ENCODE measurements at places on chromosomes 1 and 21. TPM values are rescaled to one million over a fixed set of nuclear protein-coding genes. Genes with fewer than 3 reads are reported as not detected.

DNA sequence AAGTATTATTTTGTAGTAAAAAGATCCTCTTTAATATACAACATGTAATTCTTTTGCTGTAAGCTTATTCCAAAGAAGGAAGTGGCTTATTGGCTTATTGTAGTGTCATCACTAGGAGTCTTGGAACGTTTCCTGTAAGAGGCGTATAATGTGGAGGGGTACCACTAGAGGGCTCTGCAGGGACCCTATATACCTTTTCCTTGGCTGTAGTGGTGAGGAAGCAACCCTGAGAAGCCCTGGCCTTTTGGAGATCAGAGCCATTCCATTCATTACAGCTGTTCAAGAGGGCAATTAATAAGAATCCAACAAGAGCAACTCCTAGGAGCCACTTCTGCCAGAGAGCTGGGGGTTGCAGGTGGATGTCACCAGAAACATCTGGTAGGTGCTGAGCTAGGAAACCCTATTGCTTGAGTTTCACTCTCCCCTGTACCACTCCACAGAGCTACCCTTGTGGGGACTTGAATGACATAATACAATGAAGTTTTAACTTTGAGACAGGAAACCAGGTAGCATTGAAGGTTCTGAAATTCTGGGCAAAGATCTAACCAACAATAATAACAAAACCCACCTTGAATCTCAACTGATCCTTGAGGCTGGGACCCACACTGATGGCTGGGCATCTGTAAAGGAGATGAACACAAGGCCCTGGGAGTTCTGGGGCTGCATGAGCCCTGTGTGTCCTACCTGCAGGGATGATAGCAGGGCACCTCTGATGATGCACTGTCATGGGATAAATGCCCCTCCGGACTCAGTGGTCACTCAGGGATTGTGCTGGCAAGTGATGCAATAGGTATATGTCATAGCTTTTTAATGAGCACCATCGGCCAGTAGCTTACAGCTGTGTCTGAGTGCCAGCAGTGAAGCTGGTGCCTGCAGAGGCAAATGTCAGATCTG is 160.2 kb upstream of the COA6 start:
- DNase-seq, result peak; percentile 74

GRCh38 chr1:116983112-116983511 is 18.4 kb upstream of the CD101 start:
- DNase-seq, result no peak

- DNase-seq, result no peak
Observed at GRCh38 chr1:184424157-184424556, 37.3 kb downstream of the C1orf21 start.

DNA sequence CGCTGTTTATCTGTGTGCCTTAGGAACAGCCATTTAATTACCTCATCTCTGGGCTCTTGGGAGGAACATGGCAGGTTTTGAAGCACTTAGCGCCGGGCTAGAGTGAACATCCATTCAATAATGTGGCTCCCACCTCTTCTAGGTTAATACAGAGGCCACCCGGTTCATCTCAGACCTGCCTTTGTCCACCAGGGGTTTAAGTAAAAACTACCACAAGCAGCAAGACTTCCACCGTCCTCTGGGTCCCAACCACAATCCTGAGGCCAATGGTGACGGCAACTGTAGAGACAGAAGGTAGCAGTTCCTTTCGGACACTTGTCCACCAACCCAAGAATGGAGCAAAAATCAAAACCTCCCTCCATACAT is 924 bp upstream of the DDOST start:
- no peak for DNase-seq

- no peak for DNase-seq
Observed at GRCh38 chr1:7922301-7922700, 18.3 kb downstream of the TNFRSF9 start.

GRCh38 chr1:198465201-198466144 is 75.0 kb downstream of the ATP6V1G3 start:
- peak; percentile 67 for DNase-seq

DNA sequence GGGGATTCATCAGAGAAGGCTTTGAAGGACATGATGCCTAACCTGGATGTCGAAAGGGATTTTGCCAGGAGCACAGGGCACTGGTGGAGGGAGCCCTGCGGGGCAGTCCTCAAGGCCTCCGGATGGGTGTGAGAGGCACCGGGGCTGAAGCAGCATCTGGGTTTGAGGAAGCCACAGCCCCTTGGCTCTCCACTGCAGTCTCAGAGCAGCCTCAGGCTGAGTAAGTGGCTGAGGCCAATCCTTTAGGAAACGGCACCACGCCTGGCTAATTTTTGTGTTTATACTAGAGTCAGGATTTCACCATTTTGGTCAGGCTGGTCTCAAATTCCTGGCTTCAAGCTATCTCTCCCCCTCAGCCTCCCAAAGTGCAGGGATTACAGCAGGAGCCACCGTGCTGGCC is 12.0 kb downstream of the ERVH48-1 start:
- DNase-seq, result no peak

GRCh38 chr21:21200103-21200938 is 202.1 kb downstream of the NCAM2 start:
- DNase-seq, result no peak

GRCh38 chr21:29145852-29146453 is 15.5 kb downstream of the MAP3K7CL start:
- no peak for DNase-seq

DNA sequence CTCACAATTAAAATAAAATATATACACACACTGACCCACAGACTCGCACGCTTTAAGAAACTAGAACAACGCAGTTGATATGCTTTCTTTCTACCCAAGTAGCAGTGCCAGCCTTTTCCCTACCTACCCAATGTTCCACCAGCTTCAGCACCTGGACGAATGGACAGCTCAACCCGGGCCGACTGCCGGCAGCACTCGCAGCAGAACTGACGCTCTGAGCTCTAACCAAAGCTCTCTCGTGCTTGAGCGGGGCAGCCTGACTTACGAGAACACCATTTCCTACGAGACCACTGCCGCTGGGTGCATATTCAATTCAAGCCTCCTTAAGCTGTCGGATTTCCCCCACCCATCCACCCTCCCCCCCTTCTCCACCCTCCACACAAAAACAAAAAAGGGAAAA is 127.4 kb upstream of the DPYD start:
- peak; percentile 78 for DNase-seq

GRCh38 chr21:26933448-26933847 is 33.4 kb downstream of the ADAMTS5 start:
- DNase-seq, result no peak

DNA sequence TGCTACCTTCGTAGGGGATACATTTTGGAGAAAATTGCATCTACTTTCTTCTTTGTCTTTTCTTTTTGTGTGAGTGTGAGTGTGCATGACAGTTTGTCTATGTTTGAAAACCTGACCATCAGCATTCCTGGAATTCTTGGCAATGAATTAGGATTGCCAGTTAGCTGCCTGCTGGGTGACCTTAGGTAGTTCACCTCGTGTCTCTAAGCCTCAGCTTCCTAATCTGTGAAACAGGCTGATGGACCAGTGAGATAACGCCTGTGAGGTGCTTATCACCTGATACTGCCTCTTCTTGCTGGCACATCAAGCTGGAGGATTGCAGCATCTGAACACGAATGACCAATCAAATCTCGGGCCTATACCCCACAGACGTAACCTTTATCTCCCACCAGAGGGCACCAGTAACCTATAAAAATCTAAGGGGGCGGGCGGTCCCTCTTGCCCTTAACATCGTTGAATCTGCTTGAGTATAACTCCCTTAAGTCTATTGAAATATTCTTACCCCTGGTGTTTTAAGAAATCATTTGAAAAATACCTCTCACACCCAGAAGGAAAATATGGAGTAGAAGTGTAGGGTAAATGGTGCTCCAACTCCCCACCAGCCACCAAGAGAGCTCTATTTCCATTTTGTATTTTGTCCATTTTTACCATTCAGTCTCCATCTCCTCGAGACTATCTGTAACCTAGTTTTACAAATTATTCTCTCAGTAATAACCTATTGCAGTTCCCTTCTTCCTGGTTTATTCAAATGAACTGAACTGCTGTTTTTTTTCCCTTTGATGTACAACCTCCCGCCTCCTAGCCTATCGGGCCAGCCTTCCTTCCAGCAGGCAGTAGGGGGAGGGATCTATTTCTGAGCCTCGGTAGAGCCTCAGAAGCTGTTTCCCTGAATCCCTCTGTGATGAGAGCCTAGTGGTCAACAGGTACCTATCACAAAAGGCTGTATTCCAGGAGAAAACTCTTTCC is 49.7 kb downstream of the MDM4 start:
- peak; percentile 84 for DNase-seq

DNA sequence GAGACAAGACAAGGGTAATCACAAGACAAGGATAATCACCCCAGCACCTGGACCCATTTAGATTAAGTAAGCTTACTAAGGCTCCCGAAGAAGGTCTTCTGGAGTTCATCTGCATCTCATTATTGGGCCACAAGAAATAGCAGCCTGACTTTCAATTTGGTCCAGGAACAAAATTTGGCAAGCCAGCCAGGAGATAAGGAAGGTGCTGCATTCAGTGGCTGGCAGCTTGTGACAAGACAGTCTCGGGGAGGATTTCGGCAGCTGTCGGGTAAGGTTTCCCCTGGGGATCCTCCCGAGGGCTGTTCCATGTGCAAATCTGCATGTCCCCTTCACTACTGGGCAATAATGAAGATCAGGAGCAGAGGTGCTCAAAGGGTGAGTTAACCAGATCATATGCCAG is 195.2 kb downstream of the FCRL5 start:
- DNase-seq, result no peak

DNA sequence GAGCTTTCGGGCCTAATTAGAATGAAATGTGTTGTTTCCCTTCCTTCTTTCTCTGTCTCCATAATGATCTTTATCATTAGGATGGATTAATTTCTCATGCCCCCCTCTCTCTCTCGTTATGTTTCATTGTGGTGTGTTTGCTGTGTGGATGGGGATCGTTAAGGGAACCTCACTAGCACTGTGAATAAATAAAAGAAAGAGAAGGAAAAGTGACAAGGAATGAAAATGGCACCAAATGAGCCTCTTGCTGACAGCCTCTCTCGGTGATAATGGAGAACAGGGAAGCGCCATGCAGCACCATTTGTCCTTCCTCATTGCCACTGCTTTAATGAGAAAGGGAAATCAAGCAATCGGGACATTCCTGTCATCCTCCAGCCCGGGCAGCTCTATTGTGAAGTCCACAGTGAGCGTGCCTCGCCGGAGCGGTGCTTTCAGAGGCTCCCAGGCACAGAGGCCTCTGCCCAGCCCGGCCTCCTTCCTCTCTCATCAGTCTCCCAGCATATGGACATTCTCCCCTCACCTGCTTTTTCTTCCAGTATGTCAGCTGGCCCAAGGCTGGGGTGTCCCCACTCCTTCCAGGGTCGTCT is 265.7 kb upstream of the TMEM51 start:
- no peak for DNase-seq

DNA sequence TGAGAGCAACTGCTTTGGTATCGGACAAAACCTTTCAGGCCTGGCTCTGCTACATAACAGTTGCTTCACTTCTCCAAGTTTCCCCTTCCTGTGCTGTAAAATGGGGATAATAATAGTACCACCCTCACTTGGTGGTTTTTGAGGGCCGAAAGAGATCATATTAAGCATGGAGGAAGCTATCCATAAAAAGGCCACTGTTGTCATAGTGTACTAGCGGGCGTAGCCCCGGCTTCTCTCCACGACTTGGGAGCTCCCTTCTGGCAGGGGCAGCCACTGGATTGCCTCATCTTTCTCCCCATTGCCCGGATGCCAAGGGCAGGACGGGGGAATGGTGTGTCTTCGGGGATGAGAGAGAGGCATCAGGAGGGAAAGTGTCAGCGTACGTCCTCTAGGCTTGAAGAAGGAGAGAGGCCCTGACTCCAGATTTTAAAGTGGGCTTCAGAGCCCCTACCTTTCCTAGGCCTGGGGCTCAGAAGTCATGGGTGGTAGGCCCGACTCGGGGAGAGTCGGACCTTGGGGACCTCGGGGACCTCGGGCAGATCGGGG is 548 bp upstream of the MFSD2A start:
- no peak for DNase-seq

- DNase-seq, result no peak
Observed at GRCh38 chr1:25985171-25985570, 12.7 kb downstream of the PAFAH2 start.

GRCh38 chr1:94858276-94858675 is 38.1 kb downstream of the SLC44A3 start:
- DNase-seq, result no peak

GRCh38 chr1:88801575-88802208 is 89.7 kb downstream of the GTF2B start:
- no peak for DNase-seq

DNA sequence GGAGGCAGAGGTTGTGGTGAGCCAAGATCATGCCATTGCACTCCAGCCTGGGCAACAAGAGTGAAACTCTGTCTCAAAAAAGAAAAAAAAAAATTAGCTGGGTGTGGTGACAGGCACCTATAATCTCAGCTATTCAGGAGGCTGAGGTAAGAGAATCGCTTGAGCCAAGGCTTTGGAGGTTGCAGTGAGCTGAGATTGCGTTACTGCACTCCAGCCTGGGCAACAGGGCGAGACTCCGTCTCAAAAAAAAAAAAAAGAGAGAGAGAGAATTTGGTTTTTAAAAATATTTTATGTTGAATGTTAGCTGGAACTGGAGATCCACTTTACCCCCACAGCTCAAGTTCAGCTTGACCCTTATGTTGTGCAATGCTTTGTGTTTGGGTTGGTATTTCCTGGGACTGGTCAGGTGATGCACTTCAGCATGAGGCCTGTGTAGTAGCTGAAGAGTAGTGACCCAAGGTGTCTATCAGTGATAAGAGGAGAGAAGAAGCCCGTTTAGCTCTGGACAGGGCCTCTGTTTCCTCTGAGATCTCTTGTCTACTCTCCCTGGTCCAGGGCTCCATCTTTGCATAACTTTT is 36.8 kb upstream of the MACF1 start:
- DNase-seq, result no peak

DNA sequence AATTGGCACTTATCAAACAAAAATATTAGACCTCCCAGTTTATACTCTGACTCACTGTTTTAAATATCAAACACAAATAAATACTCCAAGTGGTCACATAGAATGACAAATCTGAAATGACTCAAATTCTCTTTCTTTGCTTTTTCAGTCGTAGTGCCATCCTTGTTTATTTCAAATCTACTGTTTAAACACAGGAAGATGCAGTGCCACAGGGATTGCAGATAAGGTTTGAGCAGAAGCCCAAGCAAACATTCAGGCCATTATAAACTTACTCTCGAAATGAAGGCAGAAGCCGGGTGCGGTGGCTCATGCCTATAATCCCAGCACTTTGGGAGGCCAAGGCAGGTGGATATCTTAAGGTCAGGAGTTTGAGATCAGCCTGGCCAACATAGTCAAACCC is 255.4 kb upstream of the PLXNA2 start:
- no peak for DNase-seq

The C1orf53 gene
- total RNA-seq, result not detected

The SERINC2 gene
- total RNA-seq, result 0.40 TPM

The OR2AK2 gene
- 0.88 TPM for total RNA-seq

The KRTAP19-3 gene
- not detected for total RNA-seq

The CYP4Z1 gene
- total RNA-seq, result not detected

The PPP1R8 gene
- 28.0 TPM for total RNA-seq

The SLC37A1 gene
- 25.8 TPM for total RNA-seq
